ENCODE measurements at places on chromosomes 7 and 10. TPM values are rescaled to one million over a fixed set of nuclear protein-coding genes. Genes with fewer than 3 reads are reported as not detected.

Gene HOXA2
- total RNA-seq, result 1.7 TPM

Gene BMPER
- total RNA-seq, result 4.0 TPM

Gene PTPRZ1
- 0.75 TPM for total RNA-seq

Gene SUN3
- total RNA-seq, result not detected

Gene GOLGA7B
- total RNA-seq, result 3.2 TPM

Gene NODAL
- not detected for total RNA-seq

Gene ARHGAP21
- total RNA-seq, result 126 TPM

Gene SHTN1
- 36.7 TPM for total RNA-seq

Gene GPER1
- total RNA-seq, result 4.2 TPM

Gene TSPAN15
- total RNA-seq, result 87.4 TPM

Gene C10orf105
- total RNA-seq, result not detected

Gene PON3
- total RNA-seq, result 2.5 TPM

Gene CTAGE4
- 1.9 TPM for total RNA-seq

Gene NRP1
- total RNA-seq, result 168 TPM

Gene OR9A2
- total RNA-seq, result not detected

Gene FGFR2
- total RNA-seq, result 11.3 TPM

Gene NME8
- total RNA-seq, result not detected

Gene PLXNA4
- 112 TPM for total RNA-seq

Gene NKX6-2
- not detected for total RNA-seq

Gene VAX1
- total RNA-seq, result not detected

Gene AEBP1
- 169 TPM for total RNA-seq

Gene C10orf62
- total RNA-seq, result not detected

Gene KCNIP2
- 109 TPM for total RNA-seq

Gene RTKN2
- total RNA-seq, result 0.57 TPM

Gene NPTX2
- 1.0 TPM for total RNA-seq

Gene DNAJC12
- not detected for total RNA-seq

Gene DHTKD1
- 21.9 TPM for total RNA-seq

Gene STAG3
- 0.94 TPM for total RNA-seq

Gene CABCOCO1
- 0.22 TPM for total RNA-seq

Gene OR6B1
- not detected for total RNA-seq

Gene PCLO
- 0.34 TPM for total RNA-seq

Gene GLI3
- total RNA-seq, result 11.6 TPM

Gene GPR26
- not detected for total RNA-seq

Gene C10orf67
- not detected for total RNA-seq

Gene PDLIM1
- 89.8 TPM for total RNA-seq

Gene ANXA8
- not detected for total RNA-seq

Gene ZNF655
- total RNA-seq, result 128 TPM

Gene AASS
- total RNA-seq, result 68.7 TPM

Gene KLHDC10
- 23.0 TPM for total RNA-seq

Gene SEMA3E
- 2.2 TPM for total RNA-seq

Gene PLXDC2
- total RNA-seq, result 117 TPM

Gene CAV2
- 246 TPM for total RNA-seq

Gene SFTPD
- total RNA-seq, result not detected

Gene PLEKHA1
- total RNA-seq, result 35.4 TPM

Gene CTNNA3
- total RNA-seq, result 0.38 TPM

Gene OGDHL
- total RNA-seq, result not detected

Gene SLC16A12
- total RNA-seq, result 3.7 TPM

Gene TAS2R3
- 1.1 TPM for total RNA-seq

Gene BTAF1
- total RNA-seq, result 45.7 TPM

Gene TRIM50
- not detected for total RNA-seq

Gene DNAJB12
- 36.8 TPM for total RNA-seq

Gene UTF1
- not detected for total RNA-seq

Gene C7orf33
- total RNA-seq, result not detected

Gene OPALIN
- not detected for total RNA-seq

Gene LRRC4
- total RNA-seq, result 2.4 TPM

Gene CNPY1
- total RNA-seq, result not detected

Gene BZW2
- 94.6 TPM for total RNA-seq

Gene PSD
- total RNA-seq, result 0.22 TPM

Gene EPHB6
- 11.4 TPM for total RNA-seq

Gene SDK1
- total RNA-seq, result 7.5 TPM
